ENCODE measurements at places on chromosomes 7 and 10. TPM values are rescaled to one million over a fixed set of nuclear protein-coding genes. Genes with fewer than 3 reads are reported as not detected.

- no peak for DNase-seq
Measured at GRCh38 chr10:19811540-19811939, 4.7 kb upstream of the PLXDC2 start.

HTR7 gene
- total RNA-seq, result not detected

DNA sequence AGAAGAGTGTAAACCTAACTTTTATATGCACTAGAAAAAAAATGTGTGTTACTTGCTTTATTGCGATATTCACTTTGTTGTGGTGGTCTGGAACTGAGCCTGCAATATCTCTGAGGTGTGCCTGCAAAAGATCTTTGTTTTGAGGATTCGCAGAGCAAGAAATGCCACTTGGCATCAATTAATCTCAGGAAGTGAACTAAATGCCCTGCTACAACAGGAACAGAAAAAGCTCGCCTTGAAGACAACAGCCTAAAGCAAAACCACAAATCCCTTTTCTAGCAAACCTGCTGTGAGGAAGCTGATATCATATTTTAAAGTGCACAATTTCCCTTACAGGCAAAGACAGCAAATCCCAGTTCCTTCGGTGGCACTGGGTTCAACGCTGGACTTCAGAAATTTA, 675.8 kb downstream of the KCNMA1 start:
- no peak for DNase-seq

ZNF425 gene
- total RNA-seq, result 0.72 TPM

SLC13A1 gene
- not detected for total RNA-seq

PRR15 gene
- 0.35 TPM for total RNA-seq

- DNase-seq, result no peak
Measured at GRCh38 chr7:569996-570800, 50.6 kb upstream of the PDGFA start.

- peak; percentile 62 for DNase-seq
Measured at GRCh38 chr10:21334891-21335696, 190.4 kb downstream of the SKIDA1 start.

- DNase-seq, result peak; percentile 68
Measured at GRCh38 chr7:159097661-159098423, 46.8 kb downstream of the VIPR2 start.

DNA sequence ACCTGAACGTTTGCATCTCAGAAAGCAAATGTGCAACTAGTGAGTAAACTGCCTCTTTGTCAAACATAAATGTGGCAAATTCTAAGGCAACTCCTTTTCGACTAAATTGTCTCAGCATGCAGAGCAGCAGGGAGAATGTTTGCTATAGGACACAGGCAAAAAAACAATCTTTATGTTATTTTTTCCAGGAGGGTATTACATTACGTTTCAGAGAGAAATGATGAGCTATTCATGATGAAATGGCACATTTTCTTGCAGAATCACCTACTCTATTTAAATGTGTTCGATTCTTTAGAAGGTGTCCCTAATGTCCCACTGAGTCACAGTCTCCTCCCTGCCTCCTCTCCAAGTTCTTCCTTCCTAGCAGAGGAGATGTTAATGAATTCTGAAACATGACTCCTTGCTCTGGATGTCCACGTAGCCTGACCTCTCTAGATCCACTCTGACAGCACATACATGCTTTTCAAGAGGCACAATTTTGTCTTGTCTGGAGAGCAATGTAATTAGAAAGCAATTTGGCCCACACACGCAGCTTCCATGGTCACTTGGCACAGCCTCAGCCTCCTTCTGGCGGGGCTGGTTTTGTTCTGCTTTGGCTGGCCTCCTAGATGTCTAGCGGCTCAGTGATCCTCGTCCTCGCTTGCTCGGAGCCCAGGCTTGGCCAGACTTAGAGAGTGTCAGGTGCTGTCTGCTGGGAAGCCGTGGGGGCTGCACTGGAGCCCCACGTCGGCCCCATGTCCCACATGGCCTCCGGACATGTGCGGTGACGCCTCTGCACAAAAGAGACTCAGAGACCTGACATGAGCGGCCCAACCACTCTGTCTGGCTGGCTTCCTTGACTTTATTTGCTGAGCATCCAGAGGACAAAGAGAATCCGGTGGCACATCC, 125.7 kb upstream of the ZNF438 start:
- DNase-seq, result peak; percentile 80

ARMC3 gene
- not detected for total RNA-seq

DNA sequence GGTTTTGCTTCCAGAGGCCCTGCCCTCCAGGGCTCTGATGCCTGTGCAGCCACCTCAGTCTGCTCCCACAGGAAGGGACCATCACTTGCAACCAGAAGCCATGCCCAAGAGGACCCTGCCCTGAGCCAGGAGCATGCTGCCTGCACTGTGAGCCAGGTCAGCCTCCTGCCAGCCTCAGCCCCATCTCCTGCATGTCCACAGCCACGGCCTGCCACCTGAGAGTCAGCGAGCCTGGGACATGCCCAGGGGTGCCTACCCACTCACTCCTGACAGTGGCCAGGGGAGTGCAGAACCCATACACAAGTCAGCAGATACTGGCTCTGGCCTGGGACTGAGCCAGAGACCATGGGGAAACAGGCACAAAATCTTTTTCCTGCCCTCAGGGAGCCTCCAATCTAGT, 6.6 kb upstream of the KCP start:
- no peak for DNase-seq

GRCh38 chr10:43647576-43647975, 1.1 kb downstream of the ZNF32 start:
- DNase-seq, result no peak

DNA sequence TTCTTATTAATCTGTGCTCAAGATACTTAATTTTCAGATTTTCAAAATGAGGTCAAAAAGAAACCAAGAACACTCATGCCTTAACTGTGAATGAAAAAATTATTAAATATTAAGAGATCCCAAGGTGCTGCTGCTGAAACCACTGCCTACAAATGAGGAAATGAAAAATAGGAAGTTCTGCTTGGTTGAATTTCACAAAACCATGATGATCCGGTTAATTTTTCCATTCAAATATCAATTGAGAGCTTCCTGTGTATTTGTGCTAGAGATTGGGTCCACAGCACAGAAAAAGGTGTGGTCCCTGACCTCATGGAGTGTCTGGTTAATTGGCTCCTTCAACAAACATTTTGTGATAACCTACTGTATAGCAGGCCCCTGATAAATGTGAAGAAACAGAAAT, 132.7 kb upstream of the YAE1 start:
- no peak for DNase-seq

- DNase-seq, result peak; percentile 49
Measured at GRCh38 chr7:78039790-78040776, 241.5 kb downstream of the PHTF2 start.

DNA sequence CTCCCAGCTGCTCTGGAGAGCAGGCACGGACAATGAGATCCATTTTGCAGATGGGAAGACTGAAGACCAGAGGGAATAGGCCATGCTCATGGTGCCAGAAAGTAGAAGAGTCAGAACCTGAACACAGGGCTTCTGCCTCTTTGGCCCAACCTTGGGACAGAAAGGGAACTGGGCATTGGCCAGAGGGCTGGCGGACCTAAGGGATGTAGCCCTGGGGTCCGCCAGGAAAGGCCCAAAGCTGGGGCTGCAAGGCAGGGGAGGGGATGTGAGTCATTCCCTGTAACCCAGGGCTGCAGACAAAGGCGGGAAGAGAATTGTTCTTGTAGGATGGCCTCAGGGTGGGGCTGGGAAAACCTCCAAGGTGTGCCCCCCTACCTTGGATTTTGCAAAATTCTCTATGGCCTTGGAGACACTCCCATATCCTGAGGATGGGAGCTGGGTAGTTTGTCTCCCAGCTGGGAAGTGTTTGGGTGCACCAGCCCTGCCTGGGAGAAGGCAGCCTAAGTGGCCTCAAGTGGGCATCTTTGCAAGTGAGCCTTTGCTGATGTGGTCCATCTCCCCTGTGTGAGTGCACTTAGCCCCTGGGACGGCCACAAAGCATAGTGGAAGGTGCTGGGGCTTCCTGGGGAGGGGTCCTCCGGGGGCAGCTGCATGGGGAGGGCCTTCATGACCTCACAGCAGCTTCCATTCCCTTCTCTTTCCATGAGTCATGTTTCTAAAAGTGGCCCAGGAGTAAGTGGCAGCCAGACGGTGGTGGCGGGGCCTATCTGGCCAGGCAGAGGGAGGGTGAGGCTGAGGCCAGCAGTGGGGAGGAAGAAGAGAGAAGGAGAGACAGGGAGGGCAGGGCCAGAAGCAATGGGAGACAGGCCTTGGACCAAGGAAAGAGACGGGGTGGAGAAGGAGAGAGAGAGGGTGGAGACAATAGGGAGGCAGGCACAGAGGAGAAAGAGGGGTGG, 9.2 kb downstream of the AQP1 start:
- peak; percentile 74 for DNase-seq

- no peak for DNase-seq
Measured at GRCh38 chr10:110349831-110350230, 45.1 kb upstream of the SMNDC1 start.

GRCh38 chr7:20601121-20601520, 14.3 kb upstream of the ABCB5 start:
- DNase-seq, result no peak

DNA sequence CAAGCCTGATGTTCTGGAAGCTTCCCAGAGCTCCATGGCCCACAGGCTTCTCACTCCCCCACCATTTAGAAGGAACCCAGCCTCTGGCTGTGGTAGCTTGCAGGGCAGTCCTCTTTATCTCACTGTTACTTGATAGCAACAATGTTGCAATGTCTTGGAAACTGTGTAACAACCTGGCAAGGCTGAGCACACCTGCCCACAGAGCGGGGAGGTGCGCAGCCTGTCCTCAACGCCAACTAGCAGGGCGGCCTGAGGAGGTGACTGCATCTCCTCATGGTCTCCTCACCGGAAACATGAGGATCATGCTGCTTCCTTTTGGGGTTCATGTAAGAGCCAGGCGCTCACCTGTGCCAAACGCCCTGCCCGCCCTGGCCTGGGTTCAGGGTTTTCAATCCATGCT, 43.7 kb upstream of the INSIG1 start:
- DNase-seq, result no peak

- DNase-seq, result no peak
Measured at GRCh38 chr10:17880601-17881000, 71.1 kb upstream of the SLC39A12 start.

DNA sequence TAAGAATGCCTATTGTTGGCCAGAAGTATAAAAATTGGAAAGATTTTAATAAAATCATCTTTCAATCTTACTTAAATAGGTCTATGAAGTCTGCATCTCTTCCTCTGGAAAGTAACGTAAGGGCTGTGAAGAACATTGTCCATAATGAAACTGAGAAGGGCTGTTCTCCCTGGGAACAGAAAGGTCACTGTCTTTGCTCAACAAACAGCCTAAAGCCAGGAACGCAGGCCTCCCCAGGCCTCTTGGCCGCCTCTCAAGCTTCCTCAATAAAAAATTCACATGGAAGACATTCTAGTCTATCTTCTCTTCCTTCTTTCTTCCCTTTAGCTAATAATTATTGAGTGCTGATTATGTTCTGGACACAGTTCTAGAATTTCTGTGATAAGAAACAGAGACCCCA, 9.1 kb upstream of the IDI2 start:
- DNase-seq, result no peak

DNA sequence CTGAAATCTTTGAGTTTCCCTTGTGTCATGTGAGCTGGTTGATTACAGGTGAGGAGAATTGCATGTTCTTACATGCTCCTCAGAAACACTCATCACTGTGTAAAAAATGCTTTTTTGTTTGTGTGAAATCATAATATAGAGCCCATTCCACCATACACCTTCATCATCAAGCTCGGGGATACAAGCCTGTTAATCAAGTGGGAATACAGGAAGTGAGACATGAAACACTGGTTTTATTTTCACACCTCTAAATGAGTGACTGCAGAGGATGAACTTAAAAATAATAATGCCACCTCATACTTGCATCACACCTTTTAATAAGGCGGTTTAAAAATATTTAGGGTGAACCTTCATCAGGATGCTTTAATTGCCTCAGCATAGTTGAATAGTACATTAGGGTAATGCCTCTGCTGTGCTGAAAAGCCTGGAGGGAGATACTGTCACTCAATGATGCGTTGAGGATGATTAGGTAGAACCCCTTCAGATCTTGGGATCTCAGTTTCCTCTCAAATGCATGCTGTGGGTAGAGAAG, 164.6 kb downstream of the AUTS2 start:
- DNase-seq, result no peak

TFEC gene
- 2.0 TPM for total RNA-seq

AP1S1 gene
- 11.8 TPM for total RNA-seq

DNA sequence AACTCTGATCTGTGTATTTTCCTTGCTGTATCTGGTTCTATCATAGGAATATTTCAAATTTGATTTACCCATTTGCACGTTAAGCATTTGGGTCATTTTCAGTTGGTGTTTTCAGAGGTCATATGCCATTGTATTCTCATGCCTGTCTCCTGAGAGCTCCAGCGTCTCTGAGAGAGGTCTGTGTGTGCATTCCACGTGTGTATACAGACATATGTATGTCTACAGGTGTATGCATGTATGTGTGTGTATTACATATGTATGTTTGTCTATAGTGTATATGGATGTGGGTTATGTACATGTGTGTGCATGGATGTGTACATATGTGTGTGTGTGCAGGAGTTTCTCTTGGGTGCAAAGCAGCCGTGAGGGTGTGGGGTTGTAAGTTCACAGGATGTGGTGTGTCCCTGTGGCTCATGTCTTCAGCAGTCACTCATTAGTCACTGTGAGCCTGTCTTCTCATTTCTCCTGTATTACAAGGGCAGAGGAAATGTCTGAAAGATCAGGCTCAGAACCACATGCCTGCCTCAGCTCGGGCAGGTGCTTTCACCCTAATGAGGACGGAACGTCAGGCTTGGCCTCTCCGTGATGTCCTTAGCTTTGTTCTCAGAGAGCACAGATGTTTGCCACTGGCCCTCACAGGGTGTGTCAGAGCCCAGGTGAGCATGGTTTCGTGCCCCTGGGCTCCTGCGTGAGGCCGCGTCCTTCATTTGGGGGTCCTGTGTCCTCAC, 101.6 kb downstream of the NKX6-2 start:
- no peak for DNase-seq

- no peak for DNase-seq
Measured at GRCh38 chr7:39560408-39560807, 5.8 kb upstream of the YAE1 start.

CLCN1 gene
- total RNA-seq, result not detected

DNA sequence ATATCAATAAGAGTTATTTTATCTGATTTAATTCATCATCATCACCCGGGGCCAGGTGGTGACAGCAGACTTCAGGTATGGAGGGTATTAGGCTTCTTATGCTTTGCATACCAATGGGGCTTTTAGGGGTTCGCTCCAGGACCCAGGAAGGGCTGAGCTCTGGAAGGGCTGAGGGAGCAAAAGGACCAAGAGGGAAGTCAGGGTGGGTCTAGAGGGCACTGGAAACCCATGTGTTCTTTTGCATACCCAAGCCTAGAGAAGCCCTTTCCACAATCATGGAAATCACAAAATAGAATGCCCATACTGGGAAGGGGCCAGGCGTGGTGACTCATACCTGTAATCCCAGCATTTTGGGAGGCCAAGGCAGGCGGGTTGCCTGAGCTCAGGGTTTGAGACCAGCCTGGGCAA, 30.9 kb upstream of the VCL start:
- DNase-seq, result no peak

GRCh38 chr10:6336016-6336415, 133.3 kb downstream of the PFKFB3 start:
- DNase-seq, result no peak

- no peak for DNase-seq
Measured at GRCh38 chr10:75450075-75450445, 18.6 kb downstream of the LRMDA start.

STOX1 gene
- total RNA-seq, result 0.15 TPM

GRCh38 chr10:28679581-28680357, 2.4 kb downstream of the BAMBI start:
- no peak for DNase-seq

TRIL gene
- 2.4 TPM for total RNA-seq

All from left ventricle myocardium superior (tissue), 1 donor.